ENCODE measurements at places on chromosomes 1 and 21.

- no peak for DNase-seq
Observed at GRCh38 chr1:160342526-160342925, 524 bp downstream of the COPA start.

DNA sequence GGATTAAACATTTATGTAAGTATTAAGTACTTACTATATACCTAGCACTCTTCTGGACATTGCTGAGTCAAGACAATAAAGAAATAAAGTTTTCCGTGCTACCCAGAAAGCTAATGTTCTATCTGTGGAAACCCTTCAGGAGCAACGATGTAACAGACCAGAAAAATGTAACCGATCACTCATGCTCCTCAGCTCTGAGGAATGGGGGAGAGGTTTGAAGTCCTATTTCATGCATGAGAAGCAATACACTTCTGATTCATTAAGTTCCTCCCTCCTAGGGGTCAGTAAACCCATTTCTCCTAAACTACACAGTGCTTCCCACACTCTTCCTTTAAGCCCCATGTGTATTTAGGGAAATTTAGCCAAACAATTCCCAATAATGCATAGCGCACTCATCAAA, 25.6 kb upstream of the KAZN start:
- no peak for DNase-seq

GRCh38 chr1:21321963-21322680, 31.9 kb upstream of the ECE1 start:
- DNase-seq = no peak

- no peak for DNase-seq
Observed at GRCh38 chr1:118254491-118255425, 69.7 kb upstream of the SPAG17 start.

DNA sequence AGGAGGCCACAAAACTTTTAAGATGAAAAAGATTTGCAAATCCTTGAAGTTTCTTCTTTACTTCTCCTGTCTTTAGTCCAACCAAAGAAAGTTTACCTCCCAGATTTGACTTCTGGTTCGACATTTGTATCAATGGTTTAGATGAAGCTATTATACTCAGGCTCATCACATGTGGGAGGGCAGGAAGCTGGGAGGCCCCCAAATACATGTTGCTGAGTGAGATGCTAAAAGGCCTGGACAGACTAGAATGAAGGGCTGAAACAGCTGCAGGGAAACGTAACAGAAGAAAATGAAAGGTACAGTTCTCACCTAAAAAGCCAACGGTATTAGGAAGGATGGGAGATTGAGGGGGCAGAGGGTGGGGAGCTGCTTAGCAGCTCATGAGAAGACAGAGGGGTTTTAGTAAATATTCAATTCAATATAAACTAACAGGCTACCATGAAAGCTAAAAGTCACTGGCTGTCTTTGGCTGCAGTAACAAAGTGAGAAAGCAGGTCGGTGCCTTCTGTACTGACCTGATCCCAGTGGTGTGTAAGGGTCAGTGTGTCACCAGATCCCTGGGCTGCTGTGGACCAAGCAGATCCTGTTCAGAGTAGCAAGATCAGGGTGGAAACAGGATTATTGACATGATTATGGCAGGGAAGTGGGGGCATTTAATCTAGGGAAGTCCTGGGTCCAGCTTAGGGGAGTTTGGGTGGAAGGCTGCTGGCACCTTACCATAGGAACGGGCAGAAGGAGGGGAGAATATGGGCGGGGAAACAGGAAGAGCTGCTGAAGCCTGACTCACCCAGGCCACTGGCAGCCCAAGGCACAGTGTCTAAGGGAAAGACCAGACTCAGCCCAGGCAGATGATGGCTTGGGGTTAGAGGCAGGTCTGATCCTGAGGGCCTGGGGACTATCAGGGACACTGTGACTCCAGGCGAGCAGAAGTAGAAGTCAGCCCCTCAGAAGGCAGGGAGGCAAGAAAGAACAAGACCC, 60.4 kb downstream of the KCNN3 start:
- no peak for DNase-seq

DNA sequence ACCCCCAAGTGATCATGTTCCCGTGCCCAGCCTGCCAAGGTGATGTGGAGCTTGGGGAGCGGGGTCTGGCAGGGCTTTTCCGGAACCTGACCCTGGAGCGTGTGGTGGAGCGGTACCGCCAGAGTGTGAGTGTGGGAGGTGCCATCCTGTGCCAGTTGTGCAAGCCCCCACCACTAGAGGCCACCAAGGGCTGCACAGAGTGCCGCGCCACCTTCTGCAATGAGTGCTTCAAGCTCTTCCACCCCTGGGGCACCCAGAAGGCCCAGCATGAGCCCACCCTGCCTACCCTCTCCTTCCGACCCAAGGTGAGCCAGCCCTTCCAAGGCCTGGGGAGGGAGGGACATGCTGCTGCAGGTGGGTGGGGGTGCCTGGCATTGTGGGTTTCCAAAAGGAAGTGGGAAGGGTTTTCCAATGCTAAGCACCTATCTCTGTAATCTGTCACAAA, 2.3 kb downstream of the TRIM46 start:
- no peak for DNase-seq

GRCh38 chr21:44854391-44854663, 19.2 kb downstream of the PTTG1IP start:
- no peak for DNase-seq

- no peak for DNase-seq
Observed at GRCh38 chr1:245258271-245258920, 103.6 kb downstream of the KIF26B start.

GRCh38 chr1:88552226-88552625, 131.8 kb upstream of the PKN2 start:
- no peak for DNase-seq

- no peak for DNase-seq
Observed at GRCh38 chr1:150281221-150281757, 1.1 kb upstream of the CIART start.

- no peak for DNase-seq
Observed at GRCh38 chr21:34072145-34073031, 990 bp upstream of the MRPS6 start.

- DNase-seq = no peak
Observed at GRCh38 chr1:26999440-26999987, 6.0 kb downstream of the TRNP1 start.

- no peak for DNase-seq
Observed at GRCh38 chr1:156402331-156403020, 33.5 kb downstream of the RHBG start.

DNA sequence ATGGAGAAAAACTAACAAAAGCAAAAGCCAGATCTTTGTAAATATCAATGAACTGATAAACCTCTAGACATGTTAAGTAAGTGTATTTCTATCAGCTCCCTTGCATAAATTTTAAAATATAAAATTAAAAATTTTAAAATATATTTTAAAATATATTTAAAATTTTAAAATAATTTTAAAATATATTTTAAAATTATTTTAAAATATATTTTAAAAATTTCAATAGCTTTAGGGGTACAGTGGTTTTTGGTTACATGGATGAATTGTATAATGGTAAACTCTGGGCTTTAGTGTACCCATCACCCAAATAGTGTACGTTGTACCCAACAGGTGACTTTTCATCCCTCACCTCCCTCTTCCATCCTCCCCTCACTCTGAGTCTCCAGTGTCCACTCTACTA, 279.2 kb downstream of the SDCCAG8 start:
- no peak for DNase-seq

DNA sequence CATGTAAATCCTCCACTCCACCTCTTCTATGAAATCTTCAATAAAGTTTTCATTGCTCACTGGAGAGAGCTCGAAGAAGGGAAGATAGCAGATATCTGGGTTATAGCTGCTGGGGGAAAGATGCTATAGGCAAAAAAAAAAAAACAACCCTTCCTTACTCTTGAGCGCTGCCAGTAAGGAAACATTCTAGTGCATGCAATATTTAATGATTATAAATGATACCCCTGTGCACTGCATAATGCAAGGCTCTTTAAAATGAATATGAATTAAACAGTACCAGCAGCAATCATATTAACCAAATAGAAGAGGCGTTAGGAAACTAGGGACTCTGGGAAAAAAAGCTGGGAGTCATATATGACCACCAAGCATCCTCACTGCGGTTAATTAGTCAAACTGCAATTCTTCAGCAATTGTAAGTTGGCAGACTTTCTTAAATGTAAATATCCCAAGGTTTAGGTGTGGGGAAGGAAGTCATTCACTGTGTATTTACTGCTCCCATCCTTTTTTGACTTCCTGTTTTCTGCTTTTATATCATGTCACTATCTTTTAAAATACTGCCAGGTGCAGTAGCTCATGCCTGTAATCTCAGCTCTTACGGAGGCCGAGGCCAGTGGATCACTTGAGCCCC, 3.7 kb upstream of the DMRTB1 start:
- DNase-seq = no peak

DNA sequence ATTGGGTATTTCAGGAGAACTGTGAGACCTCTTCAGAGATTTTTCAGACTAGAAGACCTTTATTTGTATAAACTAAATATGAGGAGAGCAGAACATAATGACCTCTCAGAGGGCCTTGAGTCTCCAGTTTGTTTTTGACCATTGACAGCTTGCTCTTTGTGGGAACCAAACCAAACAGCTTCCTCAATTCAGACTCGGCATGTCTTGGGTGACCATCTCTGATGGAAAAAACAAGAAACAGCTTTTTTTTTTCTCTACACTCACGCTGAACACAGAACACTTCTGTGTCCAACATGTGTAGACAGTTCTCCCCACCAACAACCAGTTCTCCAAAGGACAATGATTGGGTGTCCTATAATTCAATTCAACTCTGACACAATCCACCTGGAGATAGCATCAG, 11.5 kb downstream of the ATP1A4 start:
- no peak for DNase-seq

GRCh38 chr1:37267111-37267835, 207.1 kb upstream of the ZC3H12A start:
- no peak for DNase-seq

- no peak for DNase-seq
Observed at GRCh38 chr1:245856944-245857531, 650.0 kb downstream of the SMYD3 start.

GRCh38 chr1:14440731-14441130, 157.8 kb upstream of the KAZN start:
- no peak for DNase-seq

DNA sequence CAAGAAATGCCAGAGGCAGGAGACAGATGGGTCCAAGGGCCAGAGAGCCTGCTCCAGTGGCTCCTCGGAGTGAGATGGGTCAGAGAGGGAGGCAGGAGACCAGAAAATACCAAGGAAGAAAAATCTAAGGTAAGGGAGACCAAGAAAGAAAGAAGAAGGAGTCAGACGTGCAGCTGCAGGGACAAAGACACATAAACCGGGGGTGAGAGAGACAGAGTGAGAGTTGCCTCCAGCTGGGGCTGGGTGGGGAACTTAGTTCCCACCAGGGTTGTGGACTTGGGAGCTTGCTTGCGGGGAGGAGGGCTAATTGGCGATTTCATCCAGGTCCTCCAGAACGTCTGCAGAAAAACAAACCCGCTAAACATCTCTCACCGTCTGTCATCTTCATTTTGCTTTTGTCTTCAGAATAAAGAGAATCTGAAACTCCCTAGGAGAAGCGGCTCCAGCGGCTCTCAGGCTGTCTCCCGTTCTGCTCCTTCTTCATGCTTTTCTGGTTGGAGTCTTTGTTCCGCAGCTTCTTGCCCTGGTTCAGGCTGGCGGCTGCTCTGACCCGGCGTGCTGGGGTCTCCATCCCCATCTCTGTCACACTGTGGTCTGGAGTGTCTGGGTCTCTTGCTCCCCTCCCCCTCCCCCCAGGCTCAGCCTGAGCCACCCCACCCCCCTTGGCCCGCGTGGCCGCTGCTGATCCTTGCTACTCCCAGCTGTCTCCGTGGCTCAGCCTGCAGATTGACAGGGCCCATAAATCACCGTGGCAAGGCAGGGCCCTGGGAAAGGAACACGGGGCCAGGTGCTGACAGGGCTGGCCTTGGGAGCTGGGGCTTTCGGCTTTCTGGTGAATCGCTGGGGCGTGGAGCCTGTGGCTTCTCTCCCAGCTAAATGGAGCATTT, 66.6 kb downstream of the UBIAD1 start:
- no peak for DNase-seq

DNA sequence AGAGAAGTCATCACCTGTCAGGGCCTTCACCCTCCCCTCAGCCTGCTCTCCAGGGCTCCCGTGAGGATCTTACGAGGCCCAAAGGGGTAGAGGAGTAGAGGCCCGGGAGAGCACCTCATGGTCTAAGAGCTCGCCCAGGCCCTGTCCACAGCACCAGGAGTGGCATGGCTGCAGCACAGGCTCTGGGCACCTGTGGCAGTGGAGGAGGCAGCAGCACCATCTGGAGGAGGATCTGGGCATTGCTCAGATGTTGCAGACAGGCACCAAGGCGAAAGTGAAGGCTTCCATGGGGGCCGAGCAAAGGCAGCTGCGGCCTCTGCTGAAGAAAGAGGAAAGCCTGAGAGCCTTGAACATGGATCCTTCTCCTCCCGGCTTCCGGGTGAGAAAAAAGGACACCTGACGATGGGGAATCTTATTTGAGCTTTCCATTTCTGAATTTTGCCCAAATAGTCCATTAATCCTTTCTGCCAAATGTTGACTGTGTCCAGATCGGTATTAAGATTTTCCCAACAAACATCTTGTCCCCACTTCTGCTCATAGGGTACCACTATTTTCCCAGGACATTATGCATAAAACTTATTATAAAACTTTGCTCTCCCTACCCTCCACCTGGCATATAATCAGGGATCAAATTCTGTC, 604.7 kb downstream of the PTPRC start:
- peak; percentile 60 for DNase-seq

GRCh38 chr1:162633081-162633762, 958 bp downstream of the DDR2 start:
- DNase-seq = no peak

DNA sequence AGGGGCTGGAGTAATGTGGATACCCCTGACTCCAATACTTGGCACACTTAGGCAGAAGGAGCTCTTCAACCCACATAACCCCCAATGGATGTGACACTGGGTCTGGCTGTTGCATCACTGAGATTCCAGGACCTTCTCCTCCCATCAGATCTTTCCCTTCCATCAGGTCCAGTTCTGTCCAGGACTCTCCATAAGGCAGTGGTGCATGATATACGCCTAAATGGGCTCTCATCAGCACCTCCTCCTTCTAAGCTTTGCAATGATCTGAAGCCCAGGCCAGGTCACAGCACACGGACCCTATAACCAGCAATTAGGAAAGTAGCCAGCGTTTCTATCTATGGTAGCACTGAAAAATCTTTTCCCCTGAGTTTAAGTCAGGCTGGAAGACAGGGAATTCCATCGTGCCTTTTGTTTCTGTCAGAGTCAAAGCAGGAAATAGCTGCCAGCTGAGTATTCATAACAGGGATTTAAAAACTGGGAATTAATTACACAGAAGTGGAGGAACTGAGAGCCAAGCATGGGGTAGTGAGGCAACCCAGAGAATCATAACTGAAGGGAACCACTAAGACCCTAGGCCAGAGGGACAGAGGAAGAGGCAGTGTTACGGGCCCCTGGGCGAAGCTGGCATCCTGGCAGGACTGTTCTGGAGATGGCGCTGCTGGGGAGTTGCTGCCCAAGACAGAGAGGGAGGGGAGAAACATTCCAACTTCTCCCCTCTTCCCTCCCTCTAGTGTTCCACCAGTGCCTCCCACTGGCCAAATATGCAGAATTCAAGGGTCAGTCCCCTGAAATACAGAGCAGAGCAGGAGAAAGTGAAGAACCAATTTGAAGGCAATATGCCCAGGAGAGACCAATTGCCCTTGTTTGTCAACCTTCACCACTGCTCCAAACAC, 37.5 kb upstream of the HOOK1 start:
- DNase-seq = no peak

- no peak for DNase-seq
Observed at GRCh38 chr1:89001510-89001909, 9.1 kb upstream of the KYAT3 start.

- DNase-seq = peak; percentile 41
Observed at GRCh38 chr1:198156745-198157240, at the start of gene NEK7. Gene NEK7 (plus strand): TSS chr1:198156998. CDS start chr1:198232581, 75,583 bp downstream.

All from activated CD4-positive, alpha-beta T cell treated with anti-CD3 and anti-CD28 coated beads, Interleukin-2, amount 50 U/mL, for 24 hours (primary cell).